Keratinocyte (primary cell): ENCODE measurements at places on chromosomes 7 and 10.

GRCh38 chr7:41809940-41810576, 107.2 kb upstream of the INHBA start:
- DNase-seq = no peak

- no peak for DNase-seq
These were observed 15.0 kb upstream of the CXCL12 start for GRCh38 chr10:44399659-44400451.

DNA sequence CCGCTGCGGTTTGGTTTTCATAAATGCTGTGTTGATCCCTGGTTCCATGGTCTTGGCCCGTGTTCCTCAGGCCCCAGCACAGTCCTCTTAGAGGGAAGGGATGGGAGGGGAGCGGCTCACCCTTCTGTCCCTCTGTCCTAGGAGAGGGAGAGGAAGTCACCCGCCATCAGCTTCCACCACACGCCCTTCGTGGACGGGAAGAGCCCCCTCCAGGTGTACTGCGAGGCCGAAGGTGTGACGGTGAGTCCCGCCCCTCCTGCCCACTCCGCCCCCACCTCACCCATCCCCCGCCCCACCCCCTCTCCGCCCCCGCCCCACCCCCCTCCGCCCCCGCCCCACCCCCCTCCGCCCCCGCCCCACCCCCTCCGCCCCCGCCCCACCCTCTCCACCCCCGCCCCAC, 37.5 kb upstream of the DPYSL4 start:
- no peak for DNase-seq

- DNase-seq = no peak
These were observed 148.1 kb downstream of the ITGA8 start for GRCh38 chr10:15571575-15571974.

- no peak for DNase-seq
These were observed 2.9 kb upstream of the RBM20 start for GRCh38 chr10:110641256-110641655.

GRCh38 chr10:73873838-73874215, 528 bp downstream of the CAMK2G start:
- no peak for DNase-seq

DNA sequence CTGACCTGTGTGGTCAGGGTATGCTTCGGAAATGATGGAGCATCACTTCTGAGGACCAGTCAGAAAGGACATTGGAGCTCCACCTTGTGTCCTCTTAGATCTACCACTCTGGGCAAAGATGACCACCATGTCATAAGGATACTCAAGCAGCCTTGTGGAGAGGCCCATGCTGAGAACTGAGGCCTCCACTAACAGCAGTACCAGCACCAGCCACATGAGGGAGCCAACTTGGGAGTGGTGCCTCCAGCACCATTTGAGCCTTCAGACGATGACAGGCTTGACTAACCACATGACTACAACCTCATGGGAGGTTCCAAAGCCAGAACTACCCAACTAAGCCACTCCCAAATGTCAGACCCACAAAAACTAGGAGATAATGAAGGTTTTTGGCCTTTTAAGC, 116.0 kb downstream of the NPTX2 start:
- DNase-seq = no peak

DNA sequence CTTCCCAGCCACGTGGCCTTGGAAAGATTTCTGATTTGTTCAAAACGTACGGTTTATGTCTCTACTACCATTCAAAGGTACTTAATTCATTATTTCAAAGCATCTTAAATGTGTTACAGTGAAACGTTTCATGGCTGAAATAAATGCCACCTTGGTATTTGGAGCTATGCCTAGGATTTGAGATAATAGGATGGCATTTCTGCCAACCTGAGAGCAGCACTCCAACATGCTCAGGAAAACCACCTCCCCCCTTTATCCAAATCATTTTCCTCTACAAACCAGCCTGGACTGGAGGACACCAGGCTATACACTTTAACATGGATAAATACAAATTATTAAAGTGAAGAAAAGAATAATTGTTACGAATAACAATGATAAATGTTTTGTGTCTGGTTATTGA, 260.9 kb downstream of the ZMYND11 start:
- DNase-seq = no peak

DNA sequence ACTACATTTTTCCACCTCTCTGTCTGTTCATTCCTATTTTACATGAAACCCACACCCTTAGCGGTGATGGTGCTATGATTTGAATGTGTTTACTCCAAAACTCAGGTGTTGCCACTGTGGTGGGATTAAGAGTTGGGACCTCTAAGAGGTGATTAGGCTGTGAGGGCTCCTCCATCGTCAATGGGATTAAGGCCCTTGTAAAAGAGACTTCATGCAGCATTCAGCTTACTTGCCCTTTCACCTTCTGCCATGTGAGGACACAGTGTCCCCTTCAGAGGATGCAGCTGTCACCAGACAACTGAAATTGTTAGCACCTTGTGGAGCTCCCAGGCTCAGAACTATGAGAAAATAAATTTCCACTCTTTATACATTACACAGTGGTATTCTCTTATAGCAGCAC, 182.2 kb downstream of the NOC3L start:
- DNase-seq = no peak

DNA sequence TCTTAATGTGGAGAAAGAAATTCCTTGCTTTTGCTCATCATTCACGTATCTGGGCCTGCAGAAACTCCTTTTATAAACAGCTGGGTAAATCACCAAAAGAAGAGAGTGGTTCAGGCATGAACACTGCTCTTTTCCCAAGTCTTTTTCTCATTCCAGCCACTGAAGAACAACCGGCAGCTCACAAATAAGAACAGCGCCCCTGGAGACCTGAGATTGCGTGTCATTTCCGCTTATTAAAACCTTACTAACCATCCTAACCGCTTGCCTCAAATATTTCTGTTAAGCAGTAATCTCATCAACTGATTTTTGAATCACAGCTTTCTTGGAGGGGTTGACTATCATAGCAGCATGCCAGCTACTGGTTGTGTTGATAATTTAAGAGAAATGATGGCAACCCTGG, 213.0 kb upstream of the PLXNA4 start:
- DNase-seq = no peak

- DNase-seq = no peak
These were observed 11.0 kb downstream of the HIBADH start for GRCh38 chr7:27651702-27652101.

- DNase-seq = no peak
These were observed 30.6 kb downstream of the SMNDC1 start for GRCh38 chr10:110274072-110274627.

GRCh38 chr10:12327074-12327473, 22.3 kb upstream of the CAMK1D start:
- DNase-seq = no peak

DNA sequence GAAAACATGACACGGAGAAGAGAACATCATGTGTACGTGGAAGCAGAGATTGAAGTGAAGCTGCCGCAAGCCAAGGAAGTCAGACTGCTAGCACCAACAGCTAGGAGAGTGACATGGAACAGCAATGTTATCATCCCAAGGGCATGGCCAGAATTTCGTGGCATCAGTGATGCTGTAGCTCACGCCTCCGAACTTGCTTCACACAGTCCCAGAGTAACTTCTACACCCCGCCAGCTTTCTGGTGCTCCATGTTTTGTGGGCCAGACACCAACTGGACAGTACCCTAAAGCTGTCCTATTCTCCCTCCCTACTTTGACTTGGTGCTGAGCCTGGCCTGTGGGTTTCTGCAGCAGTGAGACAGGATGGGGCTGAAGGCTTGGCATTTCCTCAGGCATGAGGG, 33.0 kb upstream of the EMX2 start:
- DNase-seq = no peak

GRCh38 chr10:132512693-132513345, 24.8 kb upstream of the INPP5A start:
- no peak for DNase-seq

DNA sequence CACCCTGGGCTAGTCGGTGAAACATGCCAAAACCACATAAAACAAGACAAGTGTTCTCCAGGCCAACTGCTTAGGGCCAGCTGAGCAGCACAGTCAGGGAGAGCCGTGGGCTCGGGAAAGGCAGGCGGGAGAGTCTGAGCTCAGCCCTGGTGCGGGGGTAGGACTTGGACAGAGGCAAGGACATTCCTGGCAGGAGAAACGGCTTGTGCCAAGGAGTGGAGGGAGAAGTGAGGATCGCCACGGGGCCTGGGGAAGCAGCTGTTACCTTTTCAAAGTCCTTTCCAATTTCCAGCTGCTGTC, 4.2 kb downstream of the ELN start:
- no peak for DNase-seq

DNA sequence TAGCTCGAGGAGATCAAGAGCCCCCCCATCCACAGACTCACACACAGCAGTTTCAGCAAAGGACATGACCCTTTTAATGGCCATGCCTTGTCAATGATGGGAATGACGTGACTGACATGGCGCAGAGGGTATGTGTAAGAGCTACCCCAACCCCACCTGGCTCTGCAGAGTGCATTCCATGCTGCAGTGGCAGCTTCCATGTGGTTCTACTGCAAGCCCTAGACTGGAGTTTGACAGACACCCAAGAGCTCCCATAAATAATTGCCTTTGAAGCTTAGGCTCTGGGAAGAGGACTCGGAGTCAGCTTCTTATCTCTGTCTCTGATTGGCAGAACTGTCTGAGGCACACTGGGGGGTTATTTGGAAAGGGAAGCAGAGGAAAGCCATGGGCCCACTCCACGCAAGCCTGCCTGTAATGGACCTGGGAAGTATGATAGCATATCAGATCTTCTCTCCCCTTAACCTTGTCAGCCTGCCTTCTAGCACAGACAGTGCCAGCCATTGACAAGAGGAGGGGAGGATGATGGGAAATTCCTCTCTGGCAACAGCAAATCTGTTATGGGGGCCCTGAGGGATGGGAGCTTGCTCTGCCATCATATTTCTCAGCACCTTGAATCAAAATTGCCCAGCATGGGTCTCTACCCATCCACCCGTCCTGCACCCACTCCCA, 478.5 kb upstream of the PODXL start:
- no peak for DNase-seq

DNA sequence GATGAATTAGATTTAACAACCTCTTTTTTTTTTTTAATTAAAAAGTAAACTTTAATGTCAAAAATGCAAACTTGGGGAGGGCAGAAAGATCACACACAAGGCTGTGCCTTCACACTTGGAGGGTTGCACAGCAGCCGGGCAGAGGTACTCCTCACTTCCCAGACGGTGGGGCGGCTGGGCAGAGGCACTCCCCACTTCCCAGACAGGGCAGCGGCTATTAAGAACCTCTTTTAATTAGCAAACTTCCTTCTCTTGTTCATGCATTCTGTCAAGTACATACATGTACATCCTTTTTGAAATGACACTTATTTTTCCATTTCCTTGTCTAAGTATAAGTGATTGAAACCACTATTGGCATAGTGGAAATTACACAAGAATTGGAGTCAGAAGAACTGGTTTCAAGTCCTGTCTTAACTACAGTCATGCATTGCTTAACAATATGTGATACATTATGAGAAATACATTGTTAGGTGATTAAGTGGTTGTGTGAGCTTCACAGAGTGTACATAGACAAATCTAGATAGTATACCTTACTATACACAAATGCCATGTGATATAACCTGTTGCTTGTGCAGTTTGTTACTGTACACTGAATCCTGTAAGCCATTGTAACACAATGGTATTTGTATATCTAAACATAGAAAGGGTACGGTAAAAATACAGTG, 26.5 kb downstream of the BTRC start:
- DNase-seq = peak; percentile 62

- DNase-seq = no peak
These were observed 53.8 kb downstream of the ST7 start for GRCh38 chr7:117006907-117007684.

GRCh38 chr7:92813390-92814024, 22.9 kb downstream of the CDK6 start:
- no peak for DNase-seq

- DNase-seq = no peak
These were observed 17.2 kb upstream of the PSAP start for GRCh38 chr10:71868192-71868697.

DNA sequence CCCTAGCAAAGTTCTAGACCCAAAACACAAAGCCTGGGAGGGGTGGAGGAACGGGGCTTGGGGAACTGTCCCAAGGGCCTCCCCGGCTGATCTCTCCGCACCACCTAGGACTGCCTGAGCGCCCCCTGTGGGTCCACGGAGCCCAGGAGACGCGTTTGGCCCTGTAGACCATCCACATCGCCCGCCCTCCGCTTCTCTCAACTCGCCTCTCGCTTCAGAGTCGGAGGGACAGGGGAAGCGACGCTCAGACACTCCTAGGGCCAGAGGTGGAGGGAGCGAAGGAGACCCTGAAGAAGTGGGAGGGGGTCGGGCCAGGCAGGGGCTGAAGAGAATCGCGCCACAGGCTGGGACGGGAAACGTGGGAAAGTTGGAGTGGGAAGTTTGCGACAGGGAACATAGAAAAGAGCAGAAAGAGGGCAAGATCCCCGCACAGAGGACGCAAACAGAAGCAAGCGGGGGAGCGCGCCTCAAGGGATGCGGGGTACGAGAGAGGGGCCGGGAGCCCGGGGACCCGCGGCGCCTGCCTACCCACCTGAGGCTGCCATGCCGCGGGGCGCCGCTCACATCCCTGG, 378 bp downstream of the PIK3AP1 start:
- no peak for DNase-seq

- DNase-seq = no peak
These were observed 452 bp upstream of the TMEM140 start for GRCh38 chr7:135147341-135147898.

GRCh38 chr7:98643236-98643985, 26.3 kb downstream of the NPTX2 start:
- no peak for DNase-seq

DNA sequence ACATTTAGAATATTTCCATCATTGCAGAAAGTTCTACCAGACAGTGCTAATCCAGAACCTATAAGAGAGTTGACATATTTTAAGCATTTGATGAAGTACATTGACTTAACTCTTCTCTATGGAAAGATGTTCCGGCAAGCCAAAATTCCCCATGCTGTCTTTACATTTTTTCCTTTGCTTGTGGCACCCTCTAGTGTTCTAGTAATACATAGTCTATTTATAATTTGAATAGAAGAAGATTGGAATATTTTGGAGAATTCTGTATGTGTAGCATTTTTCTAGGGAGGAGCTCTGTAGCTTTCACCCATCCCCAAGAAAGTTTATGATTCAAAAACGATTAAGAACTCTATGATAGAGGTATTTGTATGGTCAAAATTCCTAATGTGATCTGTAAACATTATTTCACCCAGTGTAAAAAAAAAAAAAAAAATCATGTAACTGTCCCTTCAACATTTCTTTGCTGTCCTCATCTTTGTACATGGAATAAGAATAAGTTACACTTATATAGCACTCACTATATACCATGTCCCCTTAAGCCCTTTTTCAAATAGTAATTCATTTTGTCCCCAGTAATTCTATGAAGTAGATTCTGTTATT, 33.2 kb downstream of the NRF1 start:
- DNase-seq = no peak

DNA sequence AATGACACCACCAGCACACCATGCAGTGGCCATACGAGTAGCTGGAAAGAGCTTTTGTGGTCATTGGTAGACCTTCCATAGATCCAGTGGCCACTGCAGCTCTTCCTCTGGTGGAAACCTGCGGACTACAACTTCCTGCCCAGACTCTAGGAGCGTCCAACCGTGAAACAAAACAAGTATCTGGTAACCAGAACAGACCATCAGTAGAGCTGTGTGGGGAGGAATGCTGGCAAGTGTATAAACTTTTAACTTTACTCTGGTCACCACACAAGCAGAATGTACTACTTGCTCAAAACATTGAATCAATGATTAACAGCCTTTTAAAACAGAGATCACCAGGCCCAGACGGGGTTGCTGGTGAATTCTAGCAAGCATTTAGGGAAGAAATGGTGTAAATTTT, 154.7 kb upstream of the DGKB start:
- DNase-seq = no peak

- DNase-seq = no peak
These were observed 172.9 kb downstream of the TMEM26 start for GRCh38 chr10:61280303-61280702.
